ENCODE measurements at places on chromosomes 5 and 9. TPM values are rescaled to one million over a fixed set of nuclear protein-coding genes. Genes with fewer than 3 reads are reported as not detected.

- DNase-seq: peak; percentile 81
Observed at GRCh38 chr5:158174918-158175851, 316.2 kb upstream of the CLINT1 start.

- DNase-seq: no peak
Observed at GRCh38 chr5:76601470-76601869, 21.7 kb downstream of the F2RL2 start.

FOXD4L6 gene
- not detected for total RNA-seq

DNA sequence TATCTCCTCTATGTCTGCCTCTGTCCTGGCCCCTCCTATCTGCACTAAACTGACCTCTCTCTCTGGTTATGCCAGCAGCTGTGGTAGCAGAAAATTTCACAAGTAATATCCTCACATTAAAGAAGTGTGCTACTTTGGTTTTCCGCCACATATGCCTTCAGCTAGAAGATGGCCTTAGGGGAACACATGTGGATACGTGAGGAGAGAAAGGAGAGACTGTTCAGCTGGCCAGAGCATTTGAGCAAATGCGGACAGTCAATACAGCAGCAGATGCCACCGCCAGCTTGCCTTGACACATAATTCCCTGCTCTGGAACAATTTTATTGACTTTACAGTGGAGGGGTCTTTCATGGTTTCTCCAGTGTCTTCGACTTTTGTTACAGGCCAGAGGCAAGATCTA lies 434.6 kb downstream of the TAF11L14 start:
- no peak for DNase-seq

GRCh38 chr5:961711-962240 lies 46.8 kb upstream of the NKD2 start:
- DNase-seq: peak; percentile 56

DNA sequence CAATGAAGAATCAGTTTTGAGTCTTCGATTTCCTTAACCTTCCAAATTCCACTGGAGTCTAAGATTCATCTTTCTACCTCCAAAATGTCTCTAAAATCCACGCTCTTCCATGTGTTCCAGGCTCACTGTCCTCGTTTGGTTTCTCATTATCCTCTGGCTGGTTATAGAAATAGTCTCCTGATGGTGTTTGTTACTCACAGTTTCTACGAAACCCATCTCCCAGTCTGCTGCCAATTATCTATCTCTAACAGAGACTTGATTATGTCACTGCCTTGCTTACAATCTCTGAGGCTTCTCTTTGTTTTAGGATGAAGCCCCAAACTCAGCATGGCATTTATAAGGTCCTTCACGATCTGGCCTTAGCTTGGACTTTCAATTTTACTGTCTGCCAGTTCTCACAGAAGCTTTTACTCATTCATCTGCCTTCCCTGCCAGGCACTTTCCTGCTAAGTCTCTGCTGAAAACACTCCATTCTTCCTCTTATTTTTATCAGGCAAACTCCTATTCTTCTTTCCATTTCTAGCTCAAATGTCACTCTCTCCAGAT lies 339.6 kb upstream of the SGCD start:
- no peak for DNase-seq

DNA sequence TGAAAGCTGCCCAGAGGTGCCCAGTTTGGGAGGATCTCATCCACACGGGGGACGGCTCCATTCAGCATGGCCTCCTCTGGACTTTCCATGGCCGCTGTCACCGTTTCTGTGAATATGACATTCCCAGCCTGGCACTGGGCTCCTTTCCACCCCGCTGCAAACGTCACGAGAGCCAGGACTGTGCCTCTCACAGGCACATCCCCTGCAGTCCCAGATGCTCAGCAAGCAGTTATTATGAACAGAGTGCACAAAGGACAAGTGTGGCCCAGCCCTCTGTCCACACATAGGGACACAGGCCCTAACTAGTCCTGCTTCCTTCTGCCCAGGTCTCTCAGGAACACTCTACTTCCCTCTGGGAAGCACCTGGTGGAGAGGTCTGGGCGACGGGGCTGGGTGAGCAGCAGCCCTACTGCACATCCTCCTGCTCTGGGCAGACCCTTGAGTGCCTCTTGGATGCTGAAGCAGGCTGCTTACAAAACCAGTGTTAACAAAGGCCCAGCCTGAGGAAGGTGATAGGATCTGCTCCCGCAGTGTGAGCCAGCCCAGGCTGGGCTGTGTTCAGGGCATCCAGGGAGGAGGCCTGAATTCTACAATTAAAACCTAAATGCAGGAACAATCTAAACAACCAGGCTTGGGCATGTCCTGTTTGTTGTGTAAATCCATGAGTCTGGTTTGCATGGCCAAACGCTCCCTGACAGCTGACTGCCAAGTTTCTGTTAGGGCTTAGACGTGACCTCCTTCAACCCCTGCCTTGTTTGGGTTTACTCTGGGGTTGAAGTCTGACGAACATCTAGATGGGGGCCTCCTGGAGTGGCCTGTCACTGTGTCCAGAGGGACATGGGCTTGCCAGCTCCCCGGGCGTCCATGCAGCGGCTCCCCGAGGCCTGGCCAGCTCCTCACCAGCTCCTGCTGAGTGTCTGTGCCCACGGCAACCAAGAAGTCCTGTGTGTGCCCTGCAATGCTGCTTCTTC lies 269.8 kb downstream of the GADD45G start:
- DNase-seq: peak; percentile 64

GRCh38 chr5:45281081-45281480 lies 415.1 kb downstream of the HCN1 start:
- DNase-seq: no peak

SH3RF2 gene
- total RNA-seq: not detected

DNA sequence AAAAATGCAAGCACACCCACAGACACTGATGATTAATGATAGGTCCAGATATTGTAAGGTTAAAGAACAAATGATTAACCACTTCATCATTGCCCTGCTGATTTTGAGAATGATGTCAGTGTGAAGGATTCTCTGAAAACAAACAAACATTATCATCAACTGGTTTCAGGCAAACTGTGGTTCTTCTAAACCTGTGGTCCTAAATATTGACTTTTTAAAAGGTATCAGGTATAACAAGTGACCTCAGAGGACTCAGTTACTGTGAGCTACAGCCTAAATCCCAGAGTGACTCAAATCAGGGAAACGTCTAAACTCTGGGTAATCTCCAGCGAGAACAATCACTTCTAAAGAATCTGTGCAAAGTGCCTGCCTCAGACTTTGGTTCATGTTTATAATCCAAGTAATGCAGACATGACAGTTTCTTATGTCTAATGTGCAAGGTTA lies 172.3 kb upstream of the CDH6 start:
- DNase-seq: no peak

GRCh38 chr5:164966611-164967010 lies 1461.2 kb downstream of the MAT2B start:
- DNase-seq: no peak

GHR gene
- total RNA-seq: 5.7 TPM

GRCh38 chr9:130143279-130143893 lies 28.8 kb upstream of the NCS1 start:
- no peak for DNase-seq

CEL gene
- 1.9 TPM for total RNA-seq
